Karpas-422 (cell line): ENCODE measurements at places on chromosomes 1 and 21. TPM values are rescaled to one million over a fixed set of nuclear protein-coding genes. Genes with fewer than 3 reads are reported as not detected.

The LRRN2 gene
- total RNA-seq = not detected in 2 replicates

The SH2D5 gene
- total RNA-seq = 0.07 TPM in 1 of 2 replicates, not detected in the other

The ZNF670 gene
- 5.7 and 20.0 TPM in 2 replicates for total RNA-seq

The FAM3B gene
- total RNA-seq = not detected in 2 replicates

The REG4 gene
- total RNA-seq = not detected in 2 replicates

The GPR37L1 gene
- not detected in 2 replicates for total RNA-seq

The SLC45A3 gene
- not detected in 2 replicates for total RNA-seq

The SLC2A5 gene
- 0.07 and 0.22 TPM in 2 replicates for total RNA-seq

The MROH9 gene
- total RNA-seq = not detected in 2 replicates

The GALE gene
- total RNA-seq = 16.8 and 39.7 TPM in 2 replicates

The C1orf185 gene
- total RNA-seq = not detected in 2 replicates

The S100B gene
- not detected in 2 replicates for total RNA-seq

The ADGRL4 gene
- not detected in 2 replicates for total RNA-seq

The PLA2G2F gene
- total RNA-seq = not detected in 2 replicates

The KRTAP24-1 gene
- not detected in 2 replicates for total RNA-seq

The LIN28A gene
- total RNA-seq = 0.04 TPM in 1 of 2 replicates, not detected in the other

The SPRR2A gene
- not detected in 2 replicates for total RNA-seq

The C1orf116 gene
- total RNA-seq = not detected in 2 replicates

The ATP1B1 gene
- total RNA-seq = not detected in 2 replicates

The TCEA3 gene
- total RNA-seq = not detected in 2 replicates

The SELL gene
- not detected in 2 replicates for total RNA-seq

The CHI3L1 gene
- total RNA-seq = 5.4 and 10.1 TPM in 2 replicates

The CFHR2 gene
- not detected in 2 replicates for total RNA-seq

The RPS6KA1 gene
- 85.3 and 106 TPM in 2 replicates for total RNA-seq

The RAB25 gene
- not detected in 2 replicates for total RNA-seq

The FCRL1 gene
- total RNA-seq = 109 and 232 TPM in 2 replicates

The SLC1A7 gene
- not detected in 2 replicates for total RNA-seq

The PGLYRP4 gene
- not detected in 2 replicates for total RNA-seq

The VWA5B1 gene
- total RNA-seq = not detected in 2 replicates

The GFI1 gene
- total RNA-seq = 10.2 and 10.8 TPM in 2 replicates

The ZNF593 gene
- 58.5 and 133 TPM in 2 replicates for total RNA-seq

The AADACL3 gene
- total RNA-seq = not detected in 2 replicates

The CTXND2 gene
- not detected in 2 replicates for total RNA-seq

The LAX1 gene
- not detected in 2 replicates for total RNA-seq

The CSMD2 gene
- 0.07 and 0.19 TPM in 2 replicates for total RNA-seq

The TNFAIP8L2 gene
- 29.3 and 30.7 TPM in 2 replicates for total RNA-seq

The SLC25A34 gene
- total RNA-seq = 0.52 and 0.83 TPM in 2 replicates

The ADCY10 gene
- total RNA-seq = 0.14 TPM in 1 of 2 replicates, not detected in the other

The PLCH2 gene
- 0.11 and 0.19 TPM in 2 replicates for total RNA-seq

The TMEM269 gene
- not detected in 2 replicates for total RNA-seq

The KPNA6 gene
- total RNA-seq = 19.7 and 26.0 TPM in 2 replicates

The GNB1 gene
- 65.7 and 93.7 TPM in 2 replicates for total RNA-seq

The HTR1D gene
- not detected in 2 replicates for total RNA-seq

The KCNQ4 gene
- total RNA-seq = 2.3 and 3.2 TPM in 2 replicates

The RXRG gene
- not detected in 2 replicates for total RNA-seq

The CFAP57 gene
- not detected in 2 replicates for total RNA-seq

The ZFP69 gene
- 13.5 and 14.5 TPM in 2 replicates for total RNA-seq

The PPM1J gene
- not detected in 2 replicates for total RNA-seq

The CLDN19 gene
- total RNA-seq = not detected in 2 replicates

The KIF14 gene
- 12.4 and 15.2 TPM in 2 replicates for total RNA-seq

The TEDDM1 gene
- total RNA-seq = not detected in 2 replicates

The CD1B gene
- total RNA-seq = not detected in 2 replicates

The LORICRIN gene
- not detected in 2 replicates for total RNA-seq

The KCNH1 gene
- not detected in 2 replicates for total RNA-seq

The OR2T33 gene
- not detected in 2 replicates for total RNA-seq

The FAM229A gene
- 3.1 and 4.5 TPM in 2 replicates for total RNA-seq

The CA14 gene
- 0.22 and 0.45 TPM in 2 replicates for total RNA-seq

The FYB2 gene
- total RNA-seq = not detected in 2 replicates

The WDR64 gene
- total RNA-seq = not detected in 2 replicates

The CD84 gene
- total RNA-seq = 14.4 and 29.4 TPM in 2 replicates
